ENCODE measurements at places on chromosomes 4 and X.
A peak's percentile ranks its signal among the peaks of the same experiment; 100 is the strongest.

GRCh38 chr4:59650861-59651260, 1549.3 kb upstream of the ADGRL3 start:
- no peak for DNase-seq

DNA sequence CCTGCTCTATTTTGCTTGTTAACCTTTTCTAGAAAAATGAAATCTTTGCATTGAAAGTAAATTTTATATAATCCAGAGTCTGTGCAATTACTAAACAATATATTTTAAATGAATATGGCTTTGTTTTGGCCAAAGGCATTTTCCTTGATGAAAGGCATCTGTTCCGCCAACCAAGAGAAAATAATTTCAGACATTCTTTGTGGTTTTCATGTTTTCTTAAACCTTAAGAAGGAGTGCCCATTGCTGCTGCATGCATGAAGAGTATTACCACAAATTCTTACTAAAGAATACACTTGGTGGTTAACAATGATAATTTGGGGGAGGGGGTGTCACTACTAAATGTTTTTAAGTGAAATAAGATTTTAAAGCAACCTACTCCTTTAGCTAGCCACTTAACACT, 2.7 kb upstream of the PDGFC start:
- no peak for DNase-seq

DNA sequence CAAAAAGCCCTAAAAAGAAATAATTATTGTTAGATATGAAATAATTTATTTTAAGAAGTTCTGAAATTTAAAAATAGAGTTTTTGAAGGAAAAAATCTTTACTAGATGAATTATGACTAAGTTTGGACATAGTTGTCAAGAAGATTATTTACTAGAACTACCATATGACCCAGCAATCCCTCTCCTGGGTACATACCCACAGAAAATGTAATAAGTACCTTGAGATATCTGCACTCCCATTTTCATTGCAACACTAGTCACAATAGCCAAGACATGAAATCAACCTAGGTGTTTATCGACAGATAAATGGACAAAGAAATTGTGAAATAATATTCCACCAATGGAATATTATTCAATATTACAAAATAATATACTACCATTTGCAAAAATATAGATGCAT, 109.9 kb downstream of the PDHA2 start:
- no peak for DNase-seq

GRCh38 chr4:31035761-31036160, 315.6 kb downstream of the PCDH7 start:
- DNase-seq: no peak

DNA sequence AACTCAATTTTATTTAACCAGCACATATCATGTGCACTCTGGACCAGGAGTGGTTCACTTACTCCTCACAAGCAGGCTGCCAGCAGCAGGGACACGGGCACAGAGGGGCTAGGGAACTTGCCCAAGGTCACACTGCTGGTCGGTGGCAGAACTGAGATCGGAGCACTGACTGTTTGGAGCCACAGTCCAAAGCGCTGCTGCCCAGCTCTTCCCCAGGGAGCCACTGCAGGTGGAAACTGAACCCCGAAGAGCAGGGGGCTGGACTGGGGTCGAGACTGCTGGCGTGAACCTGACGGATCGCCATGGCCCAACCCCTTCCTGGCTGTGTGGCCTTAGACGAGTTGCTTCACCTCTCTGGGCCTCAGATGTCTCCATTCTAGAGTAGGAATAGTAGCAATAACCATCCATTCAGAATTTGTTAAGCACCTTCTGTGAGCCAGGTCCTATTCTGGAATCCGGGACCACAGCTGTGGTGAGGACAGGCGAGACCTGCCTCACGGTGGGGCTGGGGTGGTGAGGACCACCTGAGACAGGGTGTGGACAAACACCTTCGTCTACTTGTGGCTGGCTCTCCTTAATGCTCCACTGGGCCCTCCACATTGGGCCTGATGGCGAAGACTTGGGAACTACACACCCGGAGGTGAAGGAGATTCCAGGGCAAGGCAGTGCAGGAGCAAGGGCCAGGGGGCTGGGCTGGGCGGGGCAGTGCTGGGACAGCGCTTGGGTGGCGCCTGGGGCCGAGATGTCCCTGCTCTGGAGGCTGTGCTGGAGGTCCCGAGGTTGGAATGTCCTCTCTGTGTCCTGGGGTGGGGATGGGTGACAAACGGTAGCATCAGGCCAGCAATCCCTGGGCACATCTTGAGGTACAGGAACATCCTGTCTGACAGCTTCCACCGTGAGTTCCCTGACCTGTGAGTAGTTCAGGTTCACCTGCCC, 32.0 kb upstream of the KIAA0232 start:
- no peak for DNase-seq

DNA sequence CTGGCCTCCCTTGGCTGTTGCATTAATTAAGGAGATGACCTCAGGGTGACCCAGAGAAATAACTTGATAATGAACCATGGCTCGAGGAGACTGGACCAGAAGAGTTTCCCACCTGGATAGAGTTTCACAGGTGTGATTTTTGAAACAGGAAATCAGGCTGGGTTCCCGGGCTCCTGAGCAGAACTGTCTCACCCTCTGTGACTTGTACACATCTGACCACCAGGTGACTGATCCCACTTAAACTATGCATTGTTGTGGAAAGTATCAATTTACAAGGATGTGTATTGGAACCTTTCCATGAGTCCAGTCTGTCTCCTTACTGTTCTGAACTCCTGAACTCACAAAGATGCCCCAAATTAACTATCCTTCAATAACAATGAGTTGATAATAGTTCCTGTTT, 220.3 kb downstream of the PTTG2 start:
- no peak for DNase-seq

- no peak for DNase-seq
Measured at GRCh38 chrX:116462822-116463221, at the start of gene CT83. CT83 (minus strand) TSS chrX:116462976; CDS start chrX:116462856, 120 bp downstream.

DNA sequence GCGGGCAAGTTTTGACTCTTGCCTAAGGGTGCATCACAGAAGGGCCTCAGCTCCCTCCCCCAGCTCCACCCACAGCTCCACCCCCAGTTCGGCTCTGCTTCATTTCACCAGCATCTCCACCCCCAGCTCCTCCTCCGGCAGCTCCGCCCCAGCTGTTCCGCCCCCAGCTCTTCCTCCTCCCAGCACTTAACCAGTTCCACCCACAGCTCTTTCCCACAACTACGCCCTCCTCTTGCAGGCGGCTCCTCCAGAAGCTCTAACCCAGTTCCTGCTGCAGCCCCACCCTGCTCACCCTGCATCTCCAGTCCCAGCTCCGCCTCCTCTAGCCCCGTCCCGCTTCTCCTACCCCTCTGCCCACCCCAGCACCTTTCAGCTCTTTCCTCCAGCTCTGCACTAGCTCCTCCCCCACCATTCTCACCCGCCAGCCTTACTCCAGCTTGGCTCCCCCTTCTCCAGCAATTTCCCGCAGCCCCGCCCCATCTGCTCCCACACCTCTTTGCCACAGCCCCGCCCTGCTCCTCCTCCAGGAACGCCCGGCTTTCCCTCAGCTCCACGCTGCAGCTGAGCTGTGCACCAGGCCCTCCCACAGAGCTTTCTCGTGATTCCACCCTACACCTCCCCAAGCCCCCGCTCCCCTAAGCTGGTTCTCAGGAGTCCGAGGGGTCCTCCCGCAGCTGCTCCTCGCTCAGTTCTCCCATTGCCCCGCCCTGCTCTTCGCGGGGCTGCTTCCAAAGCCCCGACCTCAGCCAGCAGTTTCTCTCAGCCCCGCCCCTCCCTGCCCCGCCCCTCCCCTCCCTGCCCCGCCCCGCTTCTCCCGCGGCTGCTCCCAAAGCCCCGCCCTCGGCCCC, 1.3 kb upstream of the EOLA1 start:
- peak; percentile 86 for DNase-seq

- peak; percentile 41 for DNase-seq
Measured at GRCh38 chrX:115147220-115147619, 42.0 kb upstream of the RBMXL3 start.

DNA sequence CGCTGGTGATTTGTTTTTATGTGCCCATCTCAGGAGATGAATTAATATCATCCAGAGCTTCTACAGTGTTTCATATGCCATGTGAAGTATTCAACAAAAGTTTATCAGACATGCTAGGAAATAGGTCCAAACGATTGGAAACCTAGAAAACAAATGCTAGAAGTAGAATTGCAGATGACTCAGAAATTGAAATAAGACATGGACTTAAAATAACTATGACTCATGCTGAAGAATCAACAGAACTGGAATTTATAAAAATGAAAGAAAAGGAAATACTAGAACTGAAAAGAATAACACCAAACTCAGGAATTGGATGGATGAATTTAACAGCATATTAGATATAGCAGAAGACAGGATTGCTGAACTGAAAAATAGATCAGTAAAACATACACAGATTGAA, 172.7 kb upstream of the GIMD1 start:
- DNase-seq: no peak

DNA sequence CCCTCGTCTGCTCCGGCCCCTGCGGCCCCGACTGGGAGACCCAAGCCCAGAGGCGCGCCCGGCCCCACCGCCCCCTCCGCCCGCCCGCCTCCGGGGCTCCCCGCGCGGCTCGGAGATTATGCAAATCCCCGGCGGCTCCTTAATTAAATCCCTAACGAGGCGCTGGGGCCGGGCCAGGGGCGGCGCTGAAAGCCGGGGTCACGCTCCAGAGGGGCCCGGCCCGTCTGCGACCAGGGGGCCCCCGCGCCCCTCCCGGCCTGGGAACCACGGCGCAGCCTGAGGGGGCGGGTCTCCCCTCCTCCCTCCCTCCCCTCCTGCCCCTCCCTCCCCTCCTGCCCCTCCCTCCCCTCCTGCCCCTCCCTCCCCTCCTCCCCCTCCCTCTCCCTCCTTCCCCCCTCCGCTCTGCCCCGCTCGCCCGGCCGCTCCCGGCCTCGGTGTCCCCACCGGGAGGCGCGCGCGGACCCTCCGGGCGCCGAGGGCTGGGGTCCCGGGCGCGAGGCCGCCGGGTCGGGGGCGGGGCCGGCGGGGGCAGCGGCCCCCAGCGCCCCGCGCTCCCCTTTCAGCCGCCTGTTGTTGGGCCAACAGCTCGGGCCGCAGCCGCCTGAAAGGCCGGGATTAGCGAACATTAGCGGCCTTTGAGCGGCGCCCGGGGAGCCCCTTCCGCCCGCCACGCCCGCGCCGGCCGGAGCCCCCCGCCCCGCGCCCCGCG, 25.9 kb upstream of the FGFR3 start:
- DNase-seq: no peak

- DNase-seq: no peak
Measured at GRCh38 chr4:137700072-137700471, 167.8 kb upstream of the PCDH18 start.

- no peak for DNase-seq
Measured at GRCh38 chrX:23276475-23276874, 58.2 kb upstream of the PTCHD1 start.

DNA sequence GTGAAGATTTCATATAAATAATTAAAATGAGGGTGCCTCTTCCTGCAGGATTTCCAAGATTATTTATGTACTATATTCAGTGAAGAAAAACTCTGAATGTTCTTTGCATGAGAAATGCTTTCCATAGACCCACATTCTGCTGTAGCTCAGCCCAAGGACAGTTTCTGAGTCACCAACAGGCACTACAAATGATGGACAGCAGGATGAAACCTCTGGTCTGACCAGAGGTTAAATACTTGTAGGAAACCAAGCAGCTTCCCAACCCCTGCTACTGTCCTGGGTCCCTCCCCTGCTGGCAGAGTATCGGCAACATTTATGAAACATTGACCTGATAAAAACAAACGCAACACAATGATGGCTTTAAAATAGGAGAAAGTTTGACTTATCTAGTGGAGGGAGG, 73.1 kb downstream of the CXXC4 start:
- no peak for DNase-seq

- no peak for DNase-seq
Measured at GRCh38 chrX:39816871-39817731, 280.7 kb downstream of the BCOR start.

GRCh38 chrX:38275615-38276014, 51.7 kb downstream of the RPGR start:
- no peak for DNase-seq

GRCh38 chr4:12105519-12105918, 676.8 kb upstream of the HS3ST1 start:
- DNase-seq: no peak

DNA sequence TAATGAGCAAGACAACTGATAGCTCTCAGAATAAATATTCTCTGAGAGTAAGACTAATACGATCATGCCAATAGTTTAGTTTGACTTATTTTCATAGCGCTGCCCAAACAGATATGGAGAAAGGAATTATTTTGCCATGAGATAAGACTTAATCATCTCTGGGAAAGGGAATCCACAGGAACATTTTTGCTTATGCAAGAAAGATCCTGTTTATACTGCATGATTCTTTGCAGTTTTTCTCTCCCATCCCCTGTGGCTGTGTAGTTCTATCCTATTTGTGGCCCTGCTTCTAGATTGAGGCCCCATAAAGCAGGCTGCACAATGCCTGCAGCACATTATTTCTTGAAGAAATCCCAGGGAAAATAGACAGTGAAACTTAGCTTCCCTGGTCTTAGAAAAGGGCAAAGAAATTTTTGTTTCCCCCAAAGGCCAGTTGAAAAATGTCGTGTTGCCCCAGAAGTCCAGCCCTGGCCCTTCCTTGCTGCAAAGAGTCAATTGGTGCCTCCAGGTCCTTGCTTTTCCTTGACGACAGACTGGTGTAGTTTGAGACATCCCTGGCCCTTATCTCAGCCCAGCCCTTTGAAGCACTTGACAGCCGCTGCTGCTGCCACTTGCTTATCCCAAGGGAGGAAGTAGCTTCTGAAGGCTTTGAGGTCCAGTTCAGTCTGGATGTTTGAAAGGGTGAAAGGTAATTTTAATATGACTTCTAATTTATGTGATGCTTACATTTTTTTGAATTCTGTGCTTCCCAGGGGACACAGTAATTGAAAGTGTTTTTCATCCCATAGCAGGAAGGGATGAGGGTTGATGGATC, 45.0 kb upstream of the SH3RF1 start:
- no peak for DNase-seq

GRCh38 chrX:44042116-44042515, 68.9 kb upstream of the NDP start:
- no peak for DNase-seq

- DNase-seq: no peak
Measured at GRCh38 chrX:13778916-13779315, 38.0 kb downstream of the GPM6B start.

GRCh38 chr4:39636531-39637184, 2.0 kb downstream of the SMIM14 start:
- no peak for DNase-seq

- DNase-seq: no peak
Measured at GRCh38 chr4:5758741-5759140, 47.7 kb downstream of the EVC start.

DNA sequence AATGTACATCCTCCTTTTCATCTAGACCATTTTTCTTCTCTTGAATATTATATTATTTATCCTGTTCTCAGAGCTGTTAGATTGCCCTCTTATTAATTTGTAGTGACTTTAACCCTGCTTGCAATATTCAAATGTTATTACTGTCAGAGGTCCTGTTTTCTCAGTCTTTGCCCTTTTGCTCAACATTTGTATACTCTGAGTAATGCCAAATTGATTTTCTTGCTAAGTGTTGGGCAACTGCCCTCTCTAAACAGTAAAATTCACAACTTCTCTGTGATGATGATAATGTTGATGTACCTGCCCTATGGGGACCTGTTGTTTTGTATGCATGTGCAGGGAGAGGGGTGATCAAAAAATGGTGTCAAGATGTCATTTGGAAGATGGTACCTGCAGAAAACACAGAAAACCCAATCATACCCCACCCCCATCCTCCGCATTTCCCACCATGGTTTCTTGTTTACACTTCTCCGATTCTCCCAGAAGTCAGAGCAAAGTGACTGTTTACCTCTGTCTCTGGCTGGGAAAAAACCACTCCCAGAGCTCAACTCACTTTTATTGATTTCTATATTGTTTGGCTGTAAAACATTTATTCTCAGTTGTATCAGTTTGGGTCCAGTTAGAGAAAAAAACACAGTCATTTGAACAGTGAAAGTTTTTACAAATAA, 694.0 kb downstream of the IL1RAPL1 start:
- no peak for DNase-seq

- DNase-seq: no peak
Measured at GRCh38 chr4:58809948-58810347, 1699.8 kb upstream of the IGFBP7 start.
